ENCODE measurements at places on chromosomes 12 and 14.

GRCh38 chr12:49031573-49032161 is 13.1 kb upstream of the PRKAG1 start:
- no peak for DNase-seq

DNA sequence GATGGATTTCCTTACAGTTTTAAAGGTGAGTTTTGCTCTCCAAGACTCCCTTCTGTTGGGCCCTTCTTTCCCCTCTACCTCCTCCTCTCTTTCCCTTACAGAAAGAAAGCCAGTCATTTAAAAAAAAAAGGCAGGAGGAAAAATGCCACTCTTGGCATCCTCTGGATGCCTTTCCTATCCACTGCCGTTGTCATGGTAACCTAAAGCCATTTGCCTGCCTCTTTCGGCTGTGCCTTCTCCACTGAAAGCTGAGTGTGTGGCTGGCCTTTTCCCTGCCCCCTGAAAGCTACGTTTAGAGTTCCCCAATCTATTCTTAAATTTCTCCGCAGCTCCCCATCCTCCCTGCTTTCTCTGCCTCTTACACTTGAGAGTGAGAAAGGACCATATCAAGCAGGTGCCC is 67.1 kb downstream of the TUNAR start:
- DNase-seq = no peak

GRCh38 chr12:77256956-77257355 is 191.6 kb upstream of the E2F7 start:
- DNase-seq = no peak

GRCh38 chr14:26595926-26596542 is 1.8 kb downstream of the NOVA1 start:
- DNase-seq = no peak

GRCh38 chr14:51654533-51654845 is 2.8 kb downstream of the FRMD6 start:
- DNase-seq = no peak

DNA sequence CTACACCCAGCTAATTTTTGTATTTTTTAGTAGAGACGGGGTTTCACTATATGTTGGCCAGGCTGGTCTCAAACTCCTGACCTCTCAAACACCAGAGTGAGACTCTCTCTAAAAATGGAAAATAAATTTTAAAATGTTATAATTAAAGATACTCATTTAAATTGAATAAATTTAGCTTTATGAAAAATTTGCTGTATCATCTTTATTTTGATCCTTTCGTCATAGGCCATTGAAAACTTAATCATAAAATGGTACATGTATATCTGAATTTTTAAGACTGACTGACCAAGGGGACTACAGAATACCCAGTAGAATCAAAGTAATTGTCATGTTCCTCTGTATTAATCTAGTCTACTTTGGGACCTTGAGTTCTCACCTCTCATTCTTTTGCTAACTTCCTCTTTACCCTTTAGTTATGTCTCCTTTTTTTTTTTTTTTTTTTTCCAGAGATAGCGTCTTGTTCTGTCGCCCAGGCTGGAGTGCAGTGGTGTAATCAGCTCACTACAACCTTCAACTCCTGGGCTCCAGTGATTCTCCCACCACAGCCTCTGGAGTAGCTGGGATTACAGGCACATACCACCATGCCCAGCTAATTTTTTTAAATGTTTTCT is 9.5 kb downstream of the RAB5B start:
- no peak for DNase-seq

- no peak for DNase-seq
Observed at GRCh38 chr12:27177706-27178105, 66.4 kb upstream of the STK38L start.

- no peak for DNase-seq
Observed at GRCh38 chr14:30958555-30959407, 66.7 kb upstream of the AP4S1 start.

GRCh38 chr12:96047229-96048211 is 12.1 kb upstream of the LTA4H start:
- peak; percentile 19 for DNase-seq

GRCh38 chr12:47705229-47705565 is 633 bp downstream of the RPAP3 start:
- no peak for DNase-seq

GRCh38 chr12:1517734-1518525 is 76.5 kb downstream of the FBXL14 start:
- no peak for DNase-seq

GRCh38 chr14:30108975-30109700 is 181.5 kb upstream of the PRKD1 start:
- DNase-seq = no peak

DNA sequence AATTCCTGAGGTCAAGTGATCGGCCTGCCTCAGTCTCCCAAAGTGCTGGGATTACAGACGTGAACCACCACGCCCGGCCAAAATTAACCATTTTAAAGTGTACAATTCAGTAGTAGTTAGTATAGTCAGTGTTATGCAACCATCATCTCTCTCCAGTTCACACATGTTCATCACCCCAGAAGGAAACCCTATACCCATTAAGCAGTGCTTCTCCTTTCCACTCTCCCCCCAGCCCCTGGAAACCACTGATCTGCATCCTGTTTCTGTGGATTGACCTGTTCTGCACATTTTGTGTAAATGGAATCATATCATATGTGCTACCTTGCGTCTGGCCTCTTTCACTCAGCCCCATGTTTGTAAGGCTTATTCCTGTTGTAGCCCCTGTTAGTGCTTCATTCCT is 52.2 kb downstream of the PHETA1 start:
- no peak for DNase-seq

DNA sequence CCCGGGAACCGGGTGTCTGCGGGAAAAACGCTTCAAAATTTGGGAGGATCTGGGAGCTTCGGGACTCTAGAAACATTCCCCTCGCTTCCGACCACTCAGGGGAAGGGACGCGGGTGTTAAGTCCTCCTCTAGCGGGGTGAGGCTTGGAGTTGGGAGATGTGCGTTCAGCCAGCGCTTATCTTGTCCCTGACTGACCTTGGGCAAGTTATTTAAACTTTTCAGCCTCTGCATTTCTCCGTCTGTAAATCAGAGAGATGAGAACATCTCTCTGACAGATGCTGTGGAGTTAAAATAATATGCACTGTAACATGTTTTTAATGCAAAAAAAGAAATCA is 76.9 kb upstream of the ANO4 start:
- DNase-seq = no peak

GRCh38 chr12:109461846-109462756 is 15.0 kb downstream of the KCTD10 start:
- no peak for DNase-seq

GRCh38 chr14:68619790-68620574 is 172.9 kb downstream of the ZFP36L1 start:
- DNase-seq = no peak

All from CD4-positive, alpha-beta T cell treated with Interleukin-17A for 4 hours (primary cell).